NCI-H446 treated with DMSO at 0.1 percent for 48 hours (cell line): ENCODE measurements at places on chromosomes 7 and 10.

GRCh38 chr7:139943401-139943800 lies 114.3 kb downstream of the TBXAS1 start:
- no peak for DNase-seq

GRCh38 chr7:158272509-158273137 lies 315.0 kb downstream of the PTPRN2 start:
- no peak for DNase-seq

DNA sequence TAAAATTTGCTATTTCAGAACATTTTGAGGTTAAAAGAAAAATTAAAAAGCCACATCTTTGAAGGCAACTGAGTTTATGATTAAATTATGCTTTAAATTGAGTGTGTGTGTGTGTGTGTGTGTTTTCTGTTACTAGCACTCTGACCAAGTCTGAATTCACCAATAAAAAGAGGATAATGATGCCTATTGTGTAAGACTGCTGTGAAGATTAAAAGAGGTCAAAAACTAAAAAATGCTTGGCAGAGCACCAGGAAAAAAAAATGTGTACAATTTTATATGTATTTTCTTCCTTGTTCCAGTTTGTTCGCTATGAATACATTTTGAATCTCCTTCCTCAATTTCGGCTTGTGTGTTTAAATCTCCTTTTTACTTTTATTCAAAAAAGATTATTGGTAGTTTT lies 316.6 kb upstream of the MAGI2 start:
- DNase-seq, result no peak

- DNase-seq, result no peak
Observed at GRCh38 chr10:52814506-52814905, 41.9 kb upstream of the MBL2 start.

GRCh38 chr10:130725474-130725970 lies 586.0 kb downstream of the TCERG1L start:
- no peak for DNase-seq

DNA sequence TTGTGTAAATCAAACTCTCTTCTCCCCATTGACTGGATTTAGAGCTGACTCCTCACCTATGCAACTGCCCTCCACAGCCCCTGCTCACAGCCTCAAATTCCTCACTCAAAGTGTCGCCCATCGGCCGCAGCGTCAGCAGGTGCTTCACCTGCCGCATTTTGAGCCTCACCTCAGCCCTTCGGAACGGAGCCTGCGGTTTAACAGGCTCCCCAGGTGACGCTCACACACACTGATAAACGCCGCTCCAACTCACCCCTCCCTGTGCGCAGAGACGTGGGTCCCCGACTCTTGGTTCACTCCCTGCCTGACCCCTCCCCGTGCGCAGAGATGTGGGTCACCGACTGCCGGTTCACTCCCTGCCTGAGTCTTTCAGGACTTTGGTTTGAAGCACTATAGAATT lies 57.1 kb downstream of the CARD11 start:
- DNase-seq, result no peak

GRCh38 chr10:71462062-71462935 lies 65.6 kb downstream of the CDH23 start:
- no peak for DNase-seq

GRCh38 chr10:54282012-54282411 lies 519.0 kb downstream of the PCDH15 start:
- DNase-seq, result no peak

- no peak for DNase-seq
Observed at GRCh38 chr7:79452495-79453265, 787 bp downstream of the MAGI2 start.

- DNase-seq, result no peak
Observed at GRCh38 chr7:157318015-157318706, 18.6 kb upstream of the DNAJB6 start.

DNA sequence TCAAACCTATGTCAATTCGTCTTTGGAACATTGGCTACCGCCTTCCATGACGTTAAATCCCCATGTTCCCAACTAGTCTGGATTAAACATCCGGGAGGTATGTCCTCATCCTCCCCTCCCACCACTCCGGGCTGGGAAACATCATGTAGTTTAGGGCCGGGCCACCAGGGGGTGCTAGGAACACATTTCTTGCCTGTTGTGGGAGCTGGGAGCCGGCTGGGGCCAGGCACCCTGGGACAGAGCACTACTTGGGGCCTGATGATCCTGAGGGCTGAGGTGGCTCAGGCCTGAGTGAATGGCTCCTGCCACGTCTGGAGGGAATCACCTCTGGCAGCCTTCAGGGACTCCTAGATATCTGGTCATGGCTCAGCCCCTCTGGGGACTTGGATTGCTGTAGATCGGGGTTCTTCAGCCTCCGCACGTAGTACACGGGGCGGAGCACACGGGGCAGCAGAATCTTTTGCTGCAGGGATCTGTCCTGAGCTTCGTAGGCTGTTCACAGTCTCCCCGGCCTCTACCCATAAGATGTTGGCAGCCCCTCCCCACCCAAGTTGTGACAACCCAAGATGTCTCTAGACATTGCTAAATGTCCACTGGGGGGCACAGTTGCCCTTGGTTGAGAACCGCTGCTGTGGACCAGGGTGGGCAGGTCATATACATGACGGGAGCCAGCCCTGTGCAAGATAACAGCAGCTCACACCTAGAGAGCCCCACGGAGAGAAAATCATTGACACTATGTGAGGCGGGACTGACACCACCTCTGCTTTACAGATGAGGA lies 141.2 kb upstream of the ZNF716 start:
- no peak for DNase-seq

GRCh38 chr10:114854906-114855305 lies 33.3 kb downstream of the FHIP2A start:
- DNase-seq, result no peak
